ENCODE measurements at places on chromosomes 11 and 22.

GRCh38 chr11:83249445-83249844 is 36.7 kb downstream of the CCDC90B start:
- no peak for DNase-seq

DNA sequence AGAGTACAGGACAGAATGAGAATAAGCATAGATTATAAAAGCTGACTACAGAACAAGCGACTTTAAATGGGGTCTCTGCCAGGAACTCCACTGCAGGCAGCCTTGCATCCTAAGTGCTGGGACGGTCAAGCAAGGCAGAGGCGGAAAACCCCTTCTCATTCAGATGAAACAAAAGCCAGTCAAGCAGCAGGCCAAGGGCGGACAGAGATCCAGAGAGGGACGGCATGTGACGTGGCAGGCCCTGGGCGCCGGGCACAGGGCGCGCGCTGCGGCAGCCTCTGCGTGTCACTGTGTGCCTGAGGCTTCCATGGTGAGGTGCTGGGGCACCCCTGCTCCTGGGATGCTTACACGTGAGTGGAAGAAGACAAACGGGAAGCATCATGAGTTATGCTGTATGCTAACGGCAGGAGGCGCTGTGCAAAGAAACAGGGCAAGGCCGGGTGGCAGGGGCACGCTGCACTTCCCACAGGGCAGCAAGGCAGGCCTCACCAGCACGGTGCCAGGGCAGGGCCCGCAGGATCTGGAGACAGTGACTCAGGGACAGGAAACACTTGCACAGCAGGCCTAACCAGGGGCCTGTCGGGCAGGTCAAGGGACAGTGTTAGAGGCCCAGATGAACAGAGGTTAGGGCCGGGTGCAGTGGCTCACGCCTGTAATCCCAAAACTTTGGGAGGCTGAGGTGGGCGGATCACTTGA is 6.2 kb downstream of the TOLLIP start:
- no peak for DNase-seq

DNA sequence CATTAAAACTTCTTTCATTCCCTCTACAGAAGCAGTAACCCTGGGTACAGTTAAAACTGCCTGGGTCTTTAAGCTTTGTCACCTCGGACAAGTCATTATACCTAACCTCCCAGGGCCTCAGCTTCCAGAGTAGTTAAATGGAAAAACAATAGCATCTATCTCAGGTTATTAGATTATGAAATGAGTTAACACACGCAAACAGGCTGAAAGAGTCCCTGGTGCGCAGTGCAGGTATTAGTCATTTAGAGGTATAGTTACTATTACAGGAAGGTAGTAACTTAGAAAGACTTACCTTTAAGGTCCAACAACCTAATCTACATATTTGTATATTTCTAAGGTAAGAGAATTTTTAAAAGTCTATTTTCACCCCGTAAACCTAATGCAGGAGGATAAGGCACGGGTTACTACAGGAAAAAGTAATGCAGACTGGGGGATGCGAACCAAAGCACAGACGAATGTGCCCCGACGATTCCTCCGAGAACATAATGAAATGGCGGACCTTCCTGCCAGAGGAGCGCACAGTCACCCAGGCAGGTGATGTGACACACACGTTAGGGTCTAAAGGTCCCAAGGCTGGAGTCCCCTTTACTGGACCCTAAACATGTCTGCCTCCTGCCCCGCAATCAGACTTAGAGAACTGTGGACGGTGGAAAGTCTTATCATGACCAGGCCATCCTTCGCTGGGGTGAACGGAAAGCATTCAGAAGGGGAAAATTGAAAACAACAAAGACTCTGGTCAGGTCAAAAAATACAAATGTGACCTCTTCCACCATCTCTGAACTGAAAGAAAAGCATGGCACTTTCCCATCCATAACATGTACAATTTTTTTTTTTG is 1.3 kb downstream of the NAP1L4 start:
- DNase-seq, result peak; percentile 24

GRCh38 chr11:126890561-126890960 is 110.0 kb downstream of the KIRREL3 start:
- DNase-seq, result no peak

DNA sequence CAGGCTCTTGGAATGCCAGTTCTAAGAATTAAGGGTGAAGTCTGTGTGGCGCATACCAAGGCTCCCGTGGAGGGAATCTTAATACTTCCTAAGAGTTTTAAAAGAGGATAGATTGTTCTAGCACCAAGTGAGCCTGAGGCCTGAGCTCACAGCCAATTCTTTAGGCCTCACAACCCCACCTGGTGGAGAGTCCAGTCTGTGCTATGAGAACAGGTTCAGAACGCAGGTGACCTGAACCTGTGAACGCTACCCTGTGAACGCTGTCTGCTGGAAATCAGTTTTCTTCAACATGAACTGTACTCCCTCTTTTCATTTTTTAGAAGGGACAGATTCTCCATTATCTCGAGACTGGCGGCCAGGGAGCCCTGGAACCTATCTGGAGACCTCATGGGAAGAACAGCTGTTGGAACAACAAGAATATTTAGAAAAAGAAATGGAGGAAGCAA is 43.2 kb upstream of the DLAT start:
- peak; percentile 48 for DNase-seq

- DNase-seq, result no peak
These were observed 244.2 kb downstream of the DDX10 start for GRCh38 chr11:108909041-108909440.

DNA sequence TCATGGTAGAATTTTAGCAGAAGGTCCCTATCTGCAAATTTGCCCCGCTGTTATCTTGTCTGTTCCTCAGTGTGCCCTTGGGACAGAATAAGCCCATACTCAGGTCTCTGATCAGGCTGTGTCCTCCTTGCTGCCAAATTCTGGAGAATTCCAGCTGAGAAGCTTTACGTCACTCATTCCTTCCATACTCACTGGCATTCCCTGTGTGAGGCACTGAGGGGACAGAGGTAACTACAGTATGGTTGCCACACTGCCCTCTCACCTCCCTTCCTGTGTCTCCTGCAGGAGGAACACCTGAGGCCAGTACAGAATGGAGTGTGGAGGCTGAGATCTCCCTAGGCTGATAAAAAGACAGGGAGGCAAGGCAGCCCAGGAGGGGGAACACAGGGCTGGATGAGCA is 31.5 kb downstream of the SHISA8 start:
- no peak for DNase-seq

DNA sequence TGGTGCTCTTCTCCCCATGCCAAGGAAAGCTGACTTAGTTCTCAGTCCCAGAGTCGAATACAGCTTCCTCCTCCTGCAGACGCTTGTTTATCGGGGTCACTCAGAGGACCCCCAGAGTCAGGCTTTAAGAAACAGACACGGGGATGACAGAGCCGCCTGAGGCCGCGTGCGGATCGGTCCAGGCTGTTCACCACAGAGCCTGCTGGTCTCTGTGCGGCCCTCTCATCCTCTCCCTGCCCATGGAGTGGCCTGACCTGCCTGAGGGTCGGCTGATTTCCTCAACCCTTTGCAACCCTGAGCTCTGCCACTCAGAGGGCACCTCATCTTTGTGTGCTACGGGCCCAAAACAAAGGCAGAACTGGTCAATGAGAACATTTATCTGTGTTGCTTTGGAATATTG is 2.1 kb downstream of the GAL start:
- DNase-seq, result no peak

DNA sequence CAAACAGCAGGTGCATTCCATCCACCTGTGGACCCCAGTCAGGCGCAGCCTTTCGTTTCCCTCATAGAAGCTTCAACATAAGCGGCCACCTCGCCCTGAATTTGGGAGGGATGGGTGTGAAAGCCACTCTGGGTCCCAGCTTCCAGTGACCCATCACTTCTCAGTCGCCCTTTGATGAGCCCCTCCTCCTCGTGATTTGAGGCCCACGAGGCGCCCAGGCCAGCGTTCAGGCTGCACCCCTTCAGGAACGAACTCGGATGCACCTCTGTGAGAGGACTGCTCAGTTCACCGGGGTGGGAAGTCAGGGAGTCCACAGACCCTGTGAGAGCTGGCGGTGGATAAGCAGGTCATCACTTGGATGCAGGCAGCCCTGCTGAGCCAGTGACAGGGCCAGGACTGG is 1118.2 kb downstream of the BRD1 start:
- DNase-seq, result no peak

DNA sequence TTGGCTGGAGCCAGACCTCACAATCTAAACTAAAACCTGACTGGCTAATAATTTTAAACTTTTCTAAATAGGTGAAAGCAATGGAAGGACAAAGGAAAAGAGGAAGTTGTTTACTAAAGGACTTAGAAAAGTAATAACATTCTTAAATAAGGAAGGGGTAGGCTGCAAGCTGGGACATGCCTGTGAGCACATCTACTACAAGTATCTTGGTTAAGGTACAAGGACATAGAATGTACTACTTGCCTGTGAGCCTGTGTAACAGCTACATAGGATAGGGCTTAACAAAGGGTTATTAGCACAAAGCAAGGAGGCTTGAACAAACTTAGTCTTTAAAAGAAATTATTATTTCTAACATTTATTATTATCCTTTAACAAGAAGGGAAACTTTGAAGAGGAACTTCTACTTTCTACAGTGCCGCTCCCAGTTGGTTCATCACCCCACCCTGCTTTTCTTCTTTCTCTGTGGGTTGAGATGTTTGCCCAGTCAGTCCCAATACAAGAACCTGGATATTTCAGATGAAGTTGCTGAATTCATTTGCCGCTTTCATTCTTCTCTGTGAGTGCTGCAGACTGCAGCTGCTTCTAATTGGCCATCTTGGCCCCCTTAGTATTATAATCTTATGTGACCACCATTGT is 87.5 kb downstream of the PRMT3 start:
- no peak for DNase-seq

DNA sequence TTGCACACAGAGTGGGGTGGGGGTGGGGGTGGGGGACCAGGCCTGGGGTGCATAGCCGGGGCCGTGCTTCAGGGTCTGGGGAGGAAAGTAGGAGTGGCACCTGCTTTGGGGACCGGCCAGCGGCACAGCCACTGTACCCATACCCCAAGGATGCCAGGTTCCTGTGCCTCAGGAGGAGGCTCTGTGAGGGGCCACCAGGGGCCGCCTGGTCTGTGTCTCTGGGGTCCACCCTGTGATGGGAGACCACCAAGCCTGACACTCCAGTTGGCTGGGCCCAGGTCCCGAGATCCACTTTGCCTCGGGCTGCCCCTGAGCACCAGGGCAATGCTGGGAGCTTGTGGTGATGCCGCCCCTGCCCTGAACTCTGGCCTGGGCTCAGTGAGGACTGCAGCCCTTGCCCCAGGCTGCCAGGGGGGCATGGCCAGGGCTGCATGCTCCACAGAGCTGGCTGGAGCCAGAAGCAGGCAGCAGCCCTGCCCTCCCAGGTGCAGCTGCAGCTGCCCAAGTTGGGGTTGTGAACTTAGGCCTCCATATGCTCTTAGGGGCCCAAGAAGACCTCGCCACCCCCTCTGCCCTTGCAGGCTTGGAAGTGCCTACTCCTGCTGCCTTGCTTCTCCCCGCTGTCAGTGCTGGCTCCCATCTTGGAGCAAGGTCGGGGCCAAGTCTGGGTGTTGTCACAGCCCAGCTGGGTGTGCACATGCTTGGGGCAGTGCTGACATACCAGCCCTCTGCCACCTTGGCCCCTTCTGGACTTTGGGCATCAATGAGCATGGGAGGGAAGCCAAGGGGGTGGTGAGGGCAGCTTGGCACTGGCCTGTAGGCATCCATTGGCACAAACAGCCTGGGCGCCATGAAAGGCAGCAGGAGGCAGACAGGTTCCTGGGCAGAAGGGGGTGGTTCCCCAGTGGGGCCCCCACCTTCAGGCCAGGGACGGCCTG is 123.3 kb upstream of the THY1 start:
- DNase-seq, result no peak

GRCh38 chr11:102184269-102184987 is 74.2 kb downstream of the YAP1 start:
- no peak for DNase-seq

DNA sequence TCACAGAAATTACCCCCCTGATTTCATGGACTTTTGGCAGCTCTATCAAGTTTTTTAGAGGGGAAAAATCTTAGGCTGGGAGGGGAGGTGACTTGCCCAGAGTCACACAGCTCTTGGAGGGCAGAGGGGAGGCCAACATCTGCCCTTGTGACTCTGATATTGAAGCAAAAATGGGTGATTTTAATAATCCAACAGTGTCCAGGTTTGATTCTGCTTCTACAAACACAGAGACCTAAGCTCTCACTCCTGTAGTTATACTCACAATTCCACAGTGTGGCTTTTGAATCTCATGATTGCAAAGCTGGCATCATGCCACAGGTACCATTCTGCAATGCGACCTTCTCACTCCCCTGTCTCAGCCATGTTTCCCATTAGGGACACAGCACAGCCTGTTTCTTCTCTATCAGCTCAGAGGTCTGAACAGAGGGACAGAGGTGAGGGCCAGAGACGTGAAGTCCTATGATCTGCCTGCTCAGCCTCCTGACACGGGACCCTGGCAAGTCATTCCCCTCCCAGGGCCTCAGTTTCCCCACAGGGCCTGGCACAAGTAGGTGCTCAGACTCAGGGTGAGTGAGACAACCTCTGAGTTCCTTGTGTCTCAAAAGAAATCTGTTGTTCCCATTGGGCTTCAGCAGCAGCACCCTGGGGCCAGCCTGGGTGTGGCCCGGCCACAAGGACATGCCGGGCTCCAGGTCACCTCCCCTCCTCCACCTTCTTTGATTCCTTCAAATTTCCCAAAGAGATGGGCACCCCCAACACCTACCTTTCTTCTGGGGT is 766 bp downstream of the APOL2 start:
- no peak for DNase-seq

- no peak for DNase-seq
These were observed 2.8 kb upstream of the BSX start for GRCh38 chr11:122984186-122985011.

GRCh38 chr11:65575568-65576231 is at the start of gene EHBP1L1:
Gene EHBP1L1 (plus strand): TSS chr11:65576053. CDS start chr11:65576303, 250 bp downstream.
- DNase-seq, result peak; percentile 61

DNA sequence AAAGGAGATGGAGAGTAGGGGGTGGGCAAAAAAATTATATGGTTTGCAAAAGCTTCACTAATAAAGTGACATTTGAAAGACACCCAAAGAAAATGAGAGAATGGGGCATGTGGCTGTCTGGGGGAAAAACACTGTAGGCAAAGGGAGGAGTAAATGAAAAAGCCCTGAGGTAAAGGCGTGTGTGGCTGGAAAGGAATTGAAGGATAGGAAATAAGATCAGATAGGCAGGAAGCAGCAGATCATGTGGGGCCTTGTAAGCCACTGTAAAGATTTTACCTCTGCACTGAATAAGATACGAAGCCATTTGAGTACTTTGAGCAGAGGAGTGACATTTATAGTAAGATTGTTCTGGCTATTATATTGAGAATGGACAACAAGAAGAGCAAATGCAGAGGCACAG is 49.8 kb upstream of the FDX1 start:
- DNase-seq, result no peak

- DNase-seq, result no peak
These were observed 974.2 kb downstream of the JRKL start for GRCh38 chr11:97364047-97364446.

GRCh38 chr22:50184004-50184901 is 1.5 kb upstream of the TRABD start:
- no peak for DNase-seq

GRCh38 chr11:73556966-73557365 is 40.9 kb downstream of the FAM168A start:
- no peak for DNase-seq

- DNase-seq, result no peak
These were observed 15.9 kb downstream of the TSPAN18 start for GRCh38 chr11:44742508-44743246.
